ENCODE measurements at places on chromosomes 7 and 10. TPM values are rescaled to one million over a fixed set of nuclear protein-coding genes. Genes with fewer than 3 reads are reported as not detected.

GRCh38 chr10:32972929-32973328, 14.9 kb upstream of the ITGB1 start:
- no peaks in the 10 kb centered on the region for H3K36me3 ChIP-seq
- DNase-seq: no peak
- no peaks in the 10 kb centered on the region for H3K27me3 ChIP-seq
- H3K27ac ChIP-seq: no peak overlapping the region
- H3K4me3 ChIP-seq: no peak overlapping the region

DNA sequence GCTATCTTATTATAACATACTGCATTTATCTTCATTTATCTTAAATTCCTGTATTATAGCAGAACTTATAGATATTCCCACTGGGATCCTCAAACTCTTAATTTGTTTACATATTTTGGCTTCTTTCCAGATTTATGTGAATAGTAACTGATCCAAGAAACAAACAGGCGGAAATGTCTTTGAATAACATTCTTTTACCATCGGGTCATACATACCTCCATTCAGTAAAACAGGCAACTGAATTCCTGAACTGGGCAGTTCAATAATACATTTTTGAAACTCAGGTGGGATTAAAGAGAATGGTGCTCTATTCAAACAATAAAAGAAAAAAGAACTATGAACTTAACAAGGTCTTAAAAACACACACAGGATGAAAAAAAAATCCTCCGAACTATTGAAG, 337.4 kb downstream of the CRPPA start:
- DNase-seq: peak; percentile 12
- H3K27ac ChIP-seq: peak overlapping the region; percentile 76
- H3K4me1 ChIP-seq: peaks cover 23% of the 10 kb centered on the region
- H3K27me3 ChIP-seq: no peaks in the 10 kb centered on the region
- H3K4me3 ChIP-seq: no peak overlapping the region

GRCh38 chr10:112208292-112208691, 24.7 kb upstream of the GPAM start:
- no peaks in the 10 kb centered on the region for H3K36me3 ChIP-seq
- no peaks in the 10 kb centered on the region for H3K4me1 ChIP-seq
- H3K27me3 ChIP-seq: no peaks in the 10 kb centered on the region
- DNase-seq: no peak
- no peak overlapping the region for H3K4me3 ChIP-seq

The SAMD9 gene
- 0.32 TPM for total RNA-seq

DNA sequence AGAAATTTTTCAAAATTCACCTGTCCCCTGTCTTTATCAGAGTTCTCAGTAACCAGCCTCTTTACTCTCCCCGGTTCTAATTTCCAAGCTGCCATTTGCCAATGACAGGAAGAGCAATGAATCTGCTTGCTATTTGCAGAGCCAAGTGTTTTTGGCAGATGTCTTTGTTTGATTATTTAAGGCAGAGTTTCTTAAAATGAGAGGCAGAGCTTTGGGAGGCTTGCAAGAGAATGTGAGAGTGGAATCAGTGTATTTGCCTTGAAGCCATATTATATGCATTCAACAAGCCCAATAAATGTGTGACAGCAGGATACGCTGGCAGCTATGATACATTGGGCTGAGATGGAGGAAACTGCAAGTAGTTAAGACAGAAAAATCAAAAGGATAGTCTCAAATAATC, 196.5 kb downstream of the PHF14 start:
- no peaks in the 10 kb centered on the region for H3K36me3 ChIP-seq
- no peak overlapping the region for H3K4me3 ChIP-seq
- H3K4me1 ChIP-seq: no peaks in the 10 kb centered on the region
- DNase-seq: no peak

The ZNF25 gene
- 1.5 TPM for total RNA-seq

Data from Caco-2 (cell line).